ENCODE measurements at places on chromosomes 6 and 20.

- no peak for DNase-seq
Observed at GRCh38 chr6:22432060-22432459, 135.2 kb upstream of the PRL start.

- no peak for DNase-seq
Observed at GRCh38 chr20:4342609-4343008, 327.3 kb upstream of the RNF24 start.

GRCh38 chr6:40947876-40948526, 91.0 kb downstream of the UNC5CL start:
- DNase-seq = no peak

DNA sequence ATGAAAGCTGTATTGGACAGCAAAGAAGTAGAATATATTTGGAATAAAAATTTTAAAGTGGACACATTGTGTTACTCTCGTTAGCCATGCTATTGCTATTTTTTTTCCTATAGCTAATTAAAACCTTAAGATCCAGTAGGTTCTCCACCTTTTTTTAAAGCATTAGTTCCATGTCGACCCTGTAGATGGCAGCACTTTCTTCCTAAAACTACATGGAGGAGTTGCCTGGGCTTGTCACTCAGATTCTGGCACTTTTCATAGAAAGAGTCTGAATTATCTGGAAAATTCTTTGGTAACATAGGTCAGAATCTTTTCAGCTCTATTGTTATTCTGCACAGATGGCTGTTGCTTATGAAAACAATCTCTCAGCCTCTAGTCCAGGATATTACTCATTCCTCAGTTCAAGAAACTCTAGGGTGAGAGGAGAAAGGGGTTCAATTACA, 42.0 kb upstream of the ESR1 start:
- peak; percentile 70 for DNase-seq

- DNase-seq = no peak
Observed at GRCh38 chr6:26086211-26086610, 1.0 kb upstream of the HFE start.

GRCh38 chr6:108888052-108888451, 39.8 kb downstream of the ARMC2 start:
- no peak for DNase-seq

- no peak for DNase-seq
Observed at GRCh38 chr20:45539382-45539781, at the start of gene WFDC6. Gene WFDC6 (minus strand): TSS chr20:45539482. CDS start chr20:45539407, 75 bp downstream.

- no peak for DNase-seq
Observed at GRCh38 chr6:23529902-23530301, 596.1 kb upstream of the NRSN1 start.

DNA sequence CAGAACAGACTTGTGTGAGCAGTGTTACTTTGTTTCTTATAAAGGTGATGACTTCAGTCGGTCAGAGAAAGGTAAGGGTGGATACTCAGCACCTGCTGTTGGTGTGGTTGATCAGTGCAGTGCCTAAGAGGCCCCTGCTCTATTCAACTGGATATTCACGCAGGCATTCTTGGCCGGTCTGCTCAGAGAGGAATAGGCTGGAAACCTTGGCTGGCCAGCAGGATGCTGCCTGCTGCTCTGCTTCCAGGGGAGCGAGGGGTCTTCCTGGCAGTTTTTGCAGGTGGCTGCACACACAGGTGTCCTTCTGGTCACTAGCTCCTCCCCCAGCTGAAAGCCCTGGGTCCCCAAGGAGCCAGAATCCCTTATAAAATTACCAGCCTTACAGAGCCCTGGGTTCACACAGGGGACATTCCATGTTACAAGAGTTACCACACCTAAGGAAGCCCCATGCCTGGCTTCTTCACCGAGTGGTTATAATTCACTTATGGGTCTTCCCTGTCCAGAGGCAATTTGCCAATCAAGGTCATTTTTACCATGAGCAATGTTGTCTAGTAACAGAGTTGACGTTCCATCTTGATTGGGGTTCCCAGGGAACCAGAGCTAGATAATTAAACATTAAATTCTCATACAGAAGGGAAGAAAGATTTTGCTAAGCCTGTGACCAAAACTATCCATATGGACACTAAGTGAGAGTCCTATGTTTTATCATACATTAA, 16.4 kb downstream of the SYNJ2 start:
- DNase-seq = no peak

DNA sequence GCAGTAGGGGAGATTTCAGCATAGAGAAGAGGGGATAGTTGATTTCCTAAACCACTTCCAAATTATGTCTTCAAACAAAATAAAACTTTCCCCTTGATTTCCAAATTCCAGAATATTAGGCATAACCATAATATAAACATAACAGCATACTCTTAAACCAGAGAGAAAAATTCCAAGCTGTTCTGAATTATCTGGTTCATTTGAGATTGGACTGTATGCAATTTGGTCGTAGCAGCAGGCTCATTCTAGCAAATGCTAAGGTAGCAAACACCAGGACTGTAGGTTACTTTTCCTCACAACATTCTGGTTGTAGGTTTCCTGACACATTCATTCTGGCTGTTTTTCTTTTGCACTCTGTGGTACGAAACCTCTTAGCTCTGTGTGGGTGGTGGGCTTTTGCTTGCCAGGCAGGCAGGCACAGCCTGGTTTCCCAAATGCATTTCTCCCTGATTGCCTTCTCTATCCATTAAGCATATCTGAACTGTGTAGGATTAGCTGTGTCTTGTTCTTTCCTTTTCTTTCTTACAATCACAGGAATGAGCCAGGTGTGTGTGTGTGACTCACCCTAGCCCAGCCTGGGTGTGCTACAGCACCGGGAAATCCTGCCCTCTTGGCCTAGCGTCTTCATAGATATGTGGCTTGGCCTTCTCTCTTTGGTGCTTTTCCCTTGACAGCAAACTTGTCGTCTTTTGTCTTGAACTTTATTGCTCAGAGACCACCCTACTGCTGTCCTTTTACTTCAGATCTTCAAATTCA, 77.1 kb downstream of the JARID2 start:
- DNase-seq = no peak

DNA sequence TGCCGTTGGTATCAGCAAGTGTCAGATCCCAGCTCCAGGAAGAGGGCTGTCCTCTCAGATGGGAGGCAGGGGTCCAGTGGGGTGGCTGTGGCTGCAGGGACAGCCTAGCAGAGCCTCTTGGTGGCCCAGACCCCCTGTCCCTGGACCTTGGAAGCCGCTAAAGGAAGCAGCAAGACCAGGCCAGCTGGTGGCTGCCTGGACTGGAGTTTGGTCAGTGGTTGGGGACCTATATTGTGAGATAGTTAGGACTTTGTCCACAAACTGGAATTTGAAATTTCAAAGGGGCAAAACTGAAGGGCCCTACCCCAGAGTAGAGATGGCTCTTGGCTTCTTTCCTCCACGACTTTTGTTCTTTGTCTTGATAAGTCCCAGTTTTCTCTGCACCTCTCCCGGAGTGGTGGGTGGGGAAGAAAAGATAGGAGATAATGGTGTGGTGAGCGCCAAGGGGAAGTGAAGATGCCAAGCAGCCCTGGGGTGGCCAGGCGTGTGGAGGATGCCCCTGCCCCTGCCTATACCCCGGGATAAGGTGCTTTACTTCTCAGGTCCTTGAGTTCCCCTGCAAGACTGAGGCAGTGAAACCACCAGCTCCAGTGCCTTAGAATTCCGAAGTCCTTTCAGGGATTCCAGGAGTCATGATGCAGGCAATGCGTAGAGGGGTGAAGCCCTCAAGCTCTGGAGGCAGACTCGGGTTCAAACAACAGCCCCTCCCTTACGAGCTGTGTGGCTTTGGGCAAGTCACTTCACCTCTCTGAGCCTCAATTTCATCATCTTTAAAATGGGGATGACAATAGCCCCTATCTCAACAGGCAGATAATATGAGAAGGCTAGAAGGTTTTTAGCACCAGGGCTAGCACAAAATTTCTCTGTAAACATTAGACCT, 40.2 kb downstream of the HNF4A start:
- DNase-seq = no peak

GRCh38 chr20:57835588-57836455, 126.0 kb upstream of the PMEPA1 start:
- DNase-seq = no peak

DNA sequence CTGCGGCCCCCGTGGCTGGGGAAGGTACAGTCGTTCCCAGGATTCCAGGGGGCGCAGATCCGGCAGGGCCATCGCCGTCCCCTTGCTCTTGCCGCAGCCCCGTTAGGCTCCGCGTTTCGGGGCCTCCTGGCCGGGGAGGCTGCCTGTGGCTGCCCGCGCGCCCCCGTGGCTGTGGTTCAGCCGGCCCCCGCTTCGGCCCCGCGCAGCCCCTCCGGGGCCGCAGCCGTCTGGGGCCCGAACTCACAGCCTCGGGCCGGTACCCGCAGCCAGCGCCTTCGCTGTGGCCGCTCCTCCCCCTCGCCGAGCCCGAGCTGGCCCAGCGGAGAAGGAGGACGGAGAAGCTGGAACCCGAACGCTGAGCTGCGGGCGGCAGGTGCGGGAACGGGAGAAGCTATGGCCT, 1826.9 kb upstream of the DEFB115 start:
- no peak for DNase-seq

GRCh38 chr20:49620364-49621240, 52.7 kb upstream of the PTGIS start:
- no peak for DNase-seq

GRCh38 chr6:166343150-166343487, 774 bp upstream of the SFT2D1 start:
- DNase-seq = no peak

GRCh38 chr6:150328744-150329405, 39.9 kb upstream of the IYD start:
- DNase-seq = no peak

GRCh38 chr6:111462770-111463391, 20.1 kb downstream of the REV3L start:
- DNase-seq = no peak

GRCh38 chr6:11050731-11051130, 6.6 kb upstream of the ELOVL2 start:
- no peak for DNase-seq

DNA sequence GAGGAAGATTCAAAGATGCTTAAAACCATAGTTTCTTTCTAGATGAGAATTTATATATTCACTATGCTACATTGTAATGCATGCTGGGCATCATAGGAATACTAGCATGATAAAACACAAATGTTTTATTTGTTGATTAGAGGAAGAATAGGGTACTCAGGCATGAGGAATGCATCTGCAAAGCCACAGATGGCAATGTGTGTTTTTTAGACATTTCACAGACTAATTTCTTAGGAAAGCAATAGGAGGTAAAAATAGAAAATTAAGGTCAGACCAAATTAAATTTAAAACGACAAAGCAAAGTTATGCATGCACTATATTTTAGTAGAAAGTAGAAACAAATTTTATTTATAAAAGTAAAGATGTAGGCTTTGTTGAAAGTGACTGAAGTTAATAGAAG, 2.1 kb downstream of the TTK start:
- no peak for DNase-seq

DNA sequence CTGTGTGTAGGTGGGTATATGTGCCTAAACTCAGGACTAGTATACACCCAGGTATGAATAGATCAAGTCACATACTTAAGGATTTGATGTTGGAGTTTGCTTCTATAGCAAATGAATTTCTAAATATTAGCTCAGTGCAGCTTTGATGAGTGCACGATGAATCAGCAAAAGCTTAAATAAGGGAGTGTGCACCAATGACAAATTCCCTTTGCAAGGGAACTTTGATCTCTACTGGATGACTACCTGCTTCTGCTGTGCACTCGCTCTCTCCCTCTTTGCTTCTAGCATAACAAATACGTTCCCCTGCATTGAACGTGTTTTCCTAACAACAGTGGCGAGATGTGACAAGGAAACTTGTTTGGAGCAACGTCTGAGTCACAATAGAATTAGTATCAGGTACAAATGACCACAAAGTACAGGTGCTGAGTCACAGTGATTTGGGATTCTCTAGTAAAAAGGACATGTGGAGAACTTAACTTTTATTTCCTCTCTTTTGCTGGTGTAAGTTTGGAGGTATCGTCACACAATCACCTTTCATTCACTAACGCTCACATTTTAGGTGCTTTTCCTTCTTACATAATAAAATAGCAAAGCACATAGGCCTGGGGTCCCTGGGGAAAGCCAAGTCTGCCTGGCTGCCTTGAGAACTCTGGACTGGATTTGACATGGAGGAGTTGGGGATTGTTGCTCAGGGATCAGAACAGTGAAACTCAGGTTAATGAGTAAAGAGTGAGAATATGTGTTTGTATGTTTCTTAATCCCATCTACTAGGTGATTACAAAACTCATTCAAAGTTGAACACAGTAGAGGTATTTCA, 49.7 kb downstream of the KLHL31 start:
- no peak for DNase-seq
